ENCODE measurements at places on chromosomes 6 and 20.
A peak's percentile ranks its signal among the peaks of the same experiment; 100 is the strongest.

- DNase-seq, result peak; percentile 94
Observed at GRCh38 chr6:13574571-13575376, at the start of gene SIRT5. Gene SIRT5 (plus strand): TSS chr6:13574601. CDS start chr6:13584111, 9,510 bp downstream.

- peak; percentile 75 for DNase-seq
Observed at GRCh38 chr6:100176311-100176950, 182.4 kb upstream of the MCHR2 start.

DNA sequence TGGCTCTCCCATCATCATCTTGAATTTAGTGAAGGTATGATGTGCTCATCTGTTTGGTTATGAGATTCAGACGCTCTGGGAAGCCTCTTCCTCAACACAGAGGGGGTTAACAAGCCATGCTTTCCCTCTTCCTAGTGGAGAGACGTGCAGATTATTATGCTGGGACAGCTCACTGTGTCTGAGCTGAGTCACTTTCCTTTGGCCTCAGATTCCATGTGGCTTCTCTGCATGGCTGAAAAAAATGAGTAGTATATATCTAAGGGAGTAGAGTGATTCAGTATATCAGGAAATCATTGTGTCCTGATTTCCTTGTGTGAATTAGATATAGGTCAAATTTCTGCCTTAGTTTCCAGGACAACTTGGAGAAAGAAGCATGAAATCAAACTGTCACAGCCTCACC, 52.6 kb downstream of the FIG4 start:
- DNase-seq, result no peak

GRCh38 chr6:35722121-35722761, 14.6 kb upstream of the ARMC12 start:
- DNase-seq, result no peak

GRCh38 chr20:39568109-39568508, 606.0 kb downstream of the DHX35 start:
- DNase-seq, result no peak

- no peak for DNase-seq
Observed at GRCh38 chr6:147637620-147638195, 129.2 kb downstream of the SAMD5 start.

GRCh38 chr6:51854876-51855275, 232.5 kb downstream of the PKHD1 start:
- DNase-seq, result no peak

DNA sequence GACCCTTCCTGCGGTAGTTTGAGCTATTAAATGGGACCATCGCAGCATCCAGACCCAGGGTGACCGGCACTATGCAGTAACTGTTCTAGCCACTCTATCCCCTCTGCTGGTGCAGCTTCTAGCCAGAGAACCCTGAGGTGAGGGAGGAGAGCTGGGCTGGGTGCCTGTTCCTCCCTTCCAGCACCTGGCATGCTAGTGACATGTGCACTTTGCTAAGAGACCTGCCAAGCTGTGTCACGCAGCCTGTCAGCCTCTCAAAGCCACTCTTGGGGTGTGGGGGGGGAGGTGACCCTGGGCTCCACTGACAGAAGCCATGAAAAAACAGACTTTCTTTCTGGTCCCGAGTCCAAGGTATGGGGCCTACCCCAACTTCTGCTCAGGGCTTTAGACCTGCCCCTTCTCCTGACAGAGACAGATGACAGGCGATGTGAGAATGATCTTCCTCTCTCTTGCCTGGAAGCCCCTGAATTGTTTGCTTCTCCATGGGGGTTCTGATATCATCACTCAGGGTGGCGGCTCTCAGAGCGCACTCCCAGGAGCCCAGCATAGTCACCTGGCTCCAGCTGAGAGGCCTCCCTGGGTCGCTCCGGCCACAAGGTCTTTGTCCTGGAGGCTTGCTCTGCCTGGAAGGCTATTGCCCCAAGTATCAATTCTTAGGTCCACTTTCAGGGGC, 47.2 kb upstream of the MLN start:
- DNase-seq, result no peak

- peak; percentile 18 for DNase-seq
Observed at GRCh38 chr6:23013776-23014175, 444.4 kb downstream of the HDGFL1 start.

- DNase-seq, result no peak
Observed at GRCh38 chr20:60365882-60366281, 407.7 kb downstream of the CDH26 start.

DNA sequence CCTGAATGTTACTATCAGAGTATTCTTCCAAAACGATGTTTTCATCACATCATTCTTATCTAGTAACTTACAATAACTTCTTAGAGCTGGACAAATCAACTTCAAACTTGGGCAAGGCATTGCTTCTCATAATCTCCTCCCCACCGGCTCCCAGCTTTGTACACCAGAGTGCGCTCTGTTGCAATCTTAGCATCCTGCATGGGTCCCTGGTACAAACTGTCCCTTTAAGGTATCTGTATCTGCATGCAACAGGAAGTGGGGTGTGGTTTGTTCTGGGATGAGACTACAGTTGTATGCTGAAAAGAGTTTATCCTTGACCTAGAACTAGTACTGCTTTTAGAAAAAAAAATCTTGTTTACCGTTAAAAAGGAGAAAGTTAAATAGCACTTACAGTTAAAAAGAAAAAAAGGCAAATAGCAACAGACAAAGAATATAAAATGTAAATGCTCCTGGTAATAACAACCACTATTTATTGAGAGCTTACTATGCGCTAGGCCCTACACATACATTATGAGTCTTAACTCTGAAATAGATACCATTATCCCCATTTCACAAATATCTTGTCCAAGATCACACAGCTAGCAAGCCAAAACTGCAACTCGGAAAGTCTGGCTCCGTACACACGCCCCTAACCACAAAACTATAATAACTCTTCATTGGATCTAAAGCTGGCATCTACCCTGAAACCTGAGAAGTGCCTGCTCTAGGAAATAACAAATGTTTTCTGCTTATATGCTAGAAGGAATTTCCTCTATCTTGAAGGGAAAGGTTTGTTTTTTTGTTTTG, 9.8 kb upstream of the HECA start:
- peak; percentile 53 for DNase-seq

DNA sequence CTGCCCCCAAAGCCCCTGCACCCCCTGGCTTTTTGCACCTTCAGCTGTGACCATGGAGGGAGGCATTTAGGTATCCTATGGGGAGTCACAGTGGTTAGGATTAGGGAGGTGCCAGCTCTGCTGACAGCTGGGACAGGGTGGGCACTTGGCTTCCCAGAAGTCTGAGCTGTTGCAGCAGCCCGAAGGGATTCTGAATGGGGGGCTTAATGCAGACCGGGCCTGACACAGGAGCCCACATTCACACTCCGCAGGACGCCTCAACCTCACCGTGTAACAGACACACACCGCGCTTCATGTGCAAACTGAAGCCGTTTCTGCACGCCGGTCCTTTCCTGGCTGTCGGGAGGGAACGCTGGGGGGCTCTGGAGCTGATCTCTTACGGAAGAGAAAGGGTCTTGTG, 1.9 kb downstream of the EBF4 start:
- DNase-seq, result no peak

GRCh38 chr20:51574248-51575033, 31.9 kb upstream of the NFATC2 start:
- no peak for DNase-seq

GRCh38 chr20:47847884-47848485, 62.7 kb upstream of the SULF2 start:
- DNase-seq, result no peak

GRCh38 chr6:140867336-140867735, 1265.4 kb upstream of the GJE1 start:
- no peak for DNase-seq

GRCh38 chr6:11525468-11526155, 11.9 kb upstream of the TMEM170B start:
- DNase-seq, result peak; percentile 36

GRCh38 chr6:122798099-122798641, 9.1 kb downstream of the SMPDL3A start:
- no peak for DNase-seq

GRCh38 chr6:132088150-132088549, 137.0 kb upstream of the CCN2 start:
- no peak for DNase-seq

DNA sequence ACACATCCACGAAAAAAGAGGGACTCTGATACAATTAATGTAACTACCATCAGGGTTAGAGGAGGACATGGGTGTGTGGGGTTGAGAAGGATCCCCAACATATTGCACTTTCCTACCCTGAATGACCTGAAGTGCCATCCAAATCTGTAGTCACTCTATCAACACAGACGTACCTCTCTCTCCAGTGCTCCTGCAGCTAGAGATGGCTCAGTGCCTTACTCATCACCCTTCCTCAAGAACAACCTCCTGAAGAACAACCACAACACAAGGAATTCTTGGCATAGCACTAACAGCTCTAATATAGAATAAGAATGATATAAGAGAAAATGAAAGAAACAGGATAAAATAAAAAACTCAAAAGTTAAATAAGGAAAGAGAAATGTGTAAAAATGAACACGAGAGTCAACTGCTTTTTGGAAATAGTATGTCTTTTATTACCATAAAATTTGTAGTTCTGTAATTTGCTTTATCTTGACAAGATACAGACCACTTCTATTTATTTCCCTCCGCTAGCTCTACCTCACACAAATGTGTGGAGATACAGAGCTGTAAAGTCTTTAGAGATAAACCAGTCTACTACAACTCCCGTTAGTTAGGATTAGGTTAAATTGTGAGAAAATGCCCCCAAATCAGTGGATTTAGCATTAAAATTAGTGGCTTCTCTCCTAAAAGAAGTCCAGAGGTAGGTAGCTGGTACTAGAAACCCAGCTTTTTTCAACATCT, 63.9 kb downstream of the REV3L start:
- no peak for DNase-seq

GRCh38 chr6:133399426-133399825, 158.3 kb downstream of the EYA4 start:
- no peak for DNase-seq

GRCh38 chr6:72972579-72972978, 252.7 kb downstream of the KHDC1L start:
- DNase-seq, result no peak

GRCh38 chr6:52994839-52995088, 320 bp downstream of the GSTA4 start:
- DNase-seq, result no peak

DNA sequence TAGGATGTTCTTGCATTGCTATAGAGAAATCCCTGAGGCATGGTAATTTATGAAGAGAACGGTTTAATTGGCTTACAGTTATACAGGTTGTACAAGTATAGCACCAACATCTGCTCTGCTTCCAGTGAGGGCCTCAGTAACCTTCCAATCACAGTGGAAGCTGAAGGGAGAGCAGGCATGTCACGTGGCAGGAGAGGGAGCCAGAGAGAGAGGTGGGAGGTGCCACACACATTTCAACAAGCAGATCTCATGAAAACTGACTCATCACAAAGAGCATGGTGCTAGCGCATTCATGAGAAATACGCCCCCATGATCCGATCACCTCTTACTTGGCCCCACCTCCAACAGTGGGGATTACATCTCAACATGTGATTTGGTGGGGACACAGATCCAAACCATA, 871.2 kb downstream of the TFAP2A start:
- DNase-seq, result no peak

- peak; percentile 57 for DNase-seq
Observed at GRCh38 chr6:114580882-114581281, 238.1 kb upstream of the HS3ST5 start.

DNA sequence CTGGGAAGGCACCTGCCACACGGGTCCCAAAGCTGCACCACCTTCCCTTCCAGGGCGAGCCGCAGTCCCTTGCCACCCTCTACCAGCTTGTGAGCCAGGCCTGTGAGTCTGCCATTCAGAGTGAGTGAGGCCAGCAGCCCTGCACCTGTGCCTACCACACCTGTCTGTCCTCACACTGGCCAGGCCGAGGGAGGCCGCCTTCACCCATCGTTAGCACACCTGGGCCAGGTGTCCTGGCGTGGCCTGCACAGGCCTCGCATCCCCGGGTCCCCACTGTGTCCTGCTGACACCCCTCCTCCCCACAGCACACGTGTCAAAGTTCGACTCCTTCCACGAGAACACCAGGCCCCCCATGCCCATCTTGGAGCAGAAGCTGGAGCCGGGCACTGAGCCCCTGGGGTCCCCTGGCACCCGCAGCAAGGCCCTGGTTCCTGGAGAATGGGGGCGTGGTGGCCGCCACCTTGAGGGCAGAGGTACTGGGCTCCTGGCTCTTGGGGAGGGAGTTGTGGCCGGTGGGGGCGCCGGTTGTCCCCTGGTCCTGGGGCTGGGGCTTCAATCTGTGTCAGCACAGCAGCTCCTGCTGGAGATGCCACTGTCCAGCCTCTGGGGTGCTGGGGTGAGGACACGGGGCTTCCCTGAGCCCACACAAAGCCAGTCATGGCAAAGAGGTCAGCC, 33.0 kb downstream of the CHRNA4 start:
- no peak for DNase-seq

DNA sequence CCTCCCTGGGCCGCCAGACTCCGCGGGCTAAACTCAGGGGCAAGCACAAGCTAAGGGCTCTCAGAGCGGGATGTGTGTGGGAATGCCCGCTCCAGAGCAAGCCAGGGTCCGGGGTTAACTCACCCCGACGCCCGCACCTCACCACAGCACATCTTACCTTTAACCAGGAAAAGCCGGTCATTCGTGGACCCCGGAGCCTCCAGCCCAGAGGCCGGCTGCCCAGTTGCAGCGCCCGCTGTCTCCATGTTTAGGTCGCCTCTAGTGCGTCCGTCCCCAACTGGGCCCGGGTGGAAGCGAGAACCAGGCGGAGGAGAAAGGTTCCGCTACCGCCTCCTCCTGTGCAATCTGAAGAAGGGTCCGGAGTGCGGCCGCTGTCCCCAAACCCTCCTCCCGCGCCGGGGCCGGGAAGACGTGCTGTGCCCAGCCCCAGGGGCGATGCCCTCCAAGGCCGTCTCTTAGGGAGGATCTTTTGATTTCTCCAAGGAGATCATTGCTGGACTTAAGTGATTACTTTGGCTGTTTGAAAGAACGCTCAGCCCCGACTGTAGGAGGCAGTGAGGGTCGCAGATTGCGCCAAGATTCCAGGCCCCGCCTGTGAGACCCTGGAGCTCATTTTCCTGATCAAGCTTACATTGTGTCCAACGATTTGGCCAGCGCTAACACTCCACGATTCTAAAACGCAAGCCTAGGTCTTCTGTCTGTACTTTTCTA, at the start of gene TMEM242:
Gene TMEM242, minus strand, starts transcription at position 265 of the 711 bp plus-strand sequence. Its CDS starts 20 bp downstream, at position 245.
- DNase-seq, result peak; percentile 96

- DNase-seq, result no peak
Observed at GRCh38 chr6:153873541-153873940, 165.5 kb upstream of the OPRM1 start.

DNA sequence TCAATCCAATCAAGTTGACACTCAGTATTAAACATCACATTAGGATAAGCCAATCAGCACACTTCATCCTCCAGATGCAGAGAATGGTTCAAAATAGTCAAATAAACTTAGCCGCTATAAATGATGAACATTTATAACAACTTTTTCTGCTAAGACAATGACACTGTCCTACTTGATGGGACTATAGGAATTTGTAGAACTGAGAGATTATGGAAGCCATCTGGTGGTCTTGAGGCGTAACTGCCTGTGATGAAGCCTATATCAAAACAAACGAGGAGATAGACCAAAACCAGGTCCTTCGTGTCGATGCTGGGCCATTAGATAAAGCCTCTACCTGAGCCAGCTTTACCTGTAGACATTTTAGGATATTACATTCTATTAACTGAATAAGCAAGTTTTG, 631.1 kb downstream of the COL12A1 start:
- peak; percentile 13 for DNase-seq

GRCh38 chr6:71396410-71396801, 107.8 kb downstream of the OGFRL1 start:
- no peak for DNase-seq

GRCh38 chr6:33786736-33787135, 2.2 kb downstream of the LEMD2 start:
- no peak for DNase-seq

GRCh38 chr6:166308033-166308768, at the start of gene PRR18:
Gene PRR18 (minus strand): TSS chr6:166308392. CDS start chr6:166308142, 250 bp downstream.
- DNase-seq, result no peak

GRCh38 chr6:53419026-53419425, 70.3 kb upstream of the ELOVL5 start:
- no peak for DNase-seq
